ENCODE measurements at places on chromosomes 7 and 10. TPM values are rescaled to one million over a fixed set of nuclear protein-coding genes. Genes with fewer than 3 reads are reported as not detected.

The MICALL2 gene
- total RNA-seq, result 80.0 TPM

The PDE6C gene
- not detected for total RNA-seq

The PPP3CB gene
- total RNA-seq, result 39.4 TPM

The TMEM196 gene
- total RNA-seq, result not detected

The ZNF853 gene
- 12.7 TPM for total RNA-seq

The SLF2 gene
- 41.6 TPM for total RNA-seq

The NRP1 gene
- total RNA-seq, result 117 TPM

DNA sequence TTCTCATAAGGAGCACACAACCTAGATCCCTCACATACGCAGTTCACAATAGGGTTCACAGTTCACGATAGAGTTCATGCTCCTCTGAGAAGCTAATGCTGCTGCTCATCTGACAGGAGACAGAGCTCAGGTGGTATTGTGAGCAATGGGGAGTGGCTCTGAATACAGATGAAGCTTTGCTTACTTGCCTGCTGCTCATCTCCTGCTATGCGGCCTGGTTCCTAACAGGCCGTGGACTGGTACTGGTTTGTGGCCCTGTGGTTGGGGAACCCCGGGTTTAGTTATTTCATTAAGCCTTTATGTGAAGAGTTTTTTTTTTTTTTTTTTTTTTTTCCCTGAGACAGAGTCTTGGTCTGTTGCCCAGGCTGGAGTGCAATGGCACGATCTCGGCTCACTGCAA is 19.4 kb downstream of the SLK start:
- H3K27me3 ChIP-seq, result no peaks in the 10 kb centered on the region
- H3K27ac ChIP-seq, result no peak overlapping the region
- peaks cover 43% of the 10 kb centered on the region for H3K4me1 ChIP-seq
- no peaks in the 10 kb centered on the region for H3K36me3 ChIP-seq
- H3K4me3 ChIP-seq, result no peak overlapping the region

- no peak for DNase-seq
- peaks cover 28% of the 10 kb centered on the region for H3K4me1 ChIP-seq
- no peaks in the 10 kb centered on the region for H3K36me3 ChIP-seq
- no peak overlapping the region for H3K27ac ChIP-seq
- H3K27me3 ChIP-seq, result peaks cover 32% of the 10 kb centered on the region
- H3K4me3 ChIP-seq, result peak overlapping the region; percentile 72
Observed at GRCh38 chr10:100826983-100827818, 81.8 kb downstream of the PAX2 start.

DNA sequence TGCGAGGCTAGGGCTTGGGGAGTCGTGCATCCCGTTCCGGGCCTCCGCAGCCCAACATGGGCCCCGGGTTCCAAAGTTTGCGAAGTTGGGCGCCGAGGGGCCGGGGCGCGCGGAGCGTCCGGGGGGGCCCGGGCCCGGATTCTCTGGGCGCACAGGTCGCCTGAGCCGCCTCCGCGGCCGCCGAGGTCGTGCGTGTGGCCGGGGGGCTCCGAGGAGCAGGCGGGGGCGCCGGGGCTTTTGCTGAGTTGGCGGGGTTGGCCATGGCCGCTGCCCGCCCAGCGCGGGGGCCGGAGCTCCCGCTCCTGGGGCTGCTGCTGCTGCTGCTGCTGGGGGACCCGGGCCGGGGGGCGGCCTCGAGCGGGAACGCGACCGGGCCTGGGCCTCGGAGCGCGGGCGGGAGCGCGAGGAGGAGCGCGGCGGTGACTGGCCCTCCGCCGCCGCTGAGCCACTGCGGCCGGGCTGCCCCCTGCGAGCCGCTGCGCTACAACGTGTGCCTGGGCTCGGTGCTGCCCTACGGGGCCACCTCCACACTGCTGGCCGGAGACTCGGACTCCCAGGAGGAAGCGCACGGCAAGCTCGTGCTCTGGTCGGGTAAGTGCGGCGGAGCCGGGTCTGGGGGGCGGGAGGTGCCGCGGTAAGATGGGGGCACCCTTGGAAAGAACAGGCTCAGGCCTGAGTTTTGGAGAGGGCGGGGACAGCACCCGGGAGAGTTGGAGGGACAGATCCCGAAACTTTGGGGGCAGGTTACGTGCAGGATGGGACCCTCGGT is 643 bp downstream of the SMO start:
- H3K4me3 ChIP-seq, result peak overlapping the region; percentile 96
- no peaks in the 10 kb centered on the region for H3K36me3 ChIP-seq
- H3K27ac ChIP-seq, result no peak overlapping the region
- H3K4me1 ChIP-seq, result peaks cover 5% of the 10 kb centered on the region
- H3K27me3 ChIP-seq, result no peaks in the 10 kb centered on the region
- DNase-seq, result no peak

- no peak for DNase-seq
- no peak overlapping the region for H3K4me3 ChIP-seq
- H3K4me1 ChIP-seq, result no peaks in the 10 kb centered on the region
- H3K27ac ChIP-seq, result no peak overlapping the region
- H3K27me3 ChIP-seq, result no peaks in the 10 kb centered on the region
- H3K36me3 ChIP-seq, result no peaks in the 10 kb centered on the region
Observed at GRCh38 chr10:132888898-132889490, 53.4 kb downstream of the CFAP46 start.

DNA sequence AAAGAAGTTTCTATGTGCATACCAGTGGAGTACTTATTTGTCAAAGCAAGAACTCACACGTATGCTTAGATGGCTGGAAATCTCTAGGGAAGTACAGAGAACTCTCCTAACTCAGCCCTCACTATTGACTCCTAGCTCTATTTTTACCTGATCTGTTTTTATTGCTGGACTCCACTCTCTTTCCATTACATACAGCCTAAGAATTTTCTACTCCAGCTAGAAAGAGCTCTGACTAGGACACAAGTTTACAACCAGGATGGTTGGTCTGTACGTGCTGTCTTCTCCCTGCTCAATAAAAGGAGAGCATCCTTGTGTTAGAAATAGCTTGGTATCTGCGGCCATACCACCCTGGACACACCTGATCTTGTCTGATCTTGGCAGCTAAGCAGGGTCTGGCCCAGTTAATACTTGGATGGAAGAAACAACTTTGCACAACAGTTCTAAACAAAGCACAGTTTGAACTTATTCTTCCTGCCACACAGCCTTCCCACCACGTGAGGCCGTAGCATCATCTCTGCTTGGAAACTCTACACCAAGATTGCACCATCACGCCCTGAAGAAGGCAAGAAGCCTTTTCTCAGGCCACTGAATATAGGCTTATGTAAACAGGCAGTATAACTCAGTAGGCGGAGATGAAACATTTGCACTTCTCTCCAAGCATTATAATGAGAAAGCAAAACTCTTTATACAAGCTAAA is 50.7 kb downstream of the KCNMA1 start:
- peaks cover 94% of the 10 kb centered on the region for H3K4me1 ChIP-seq
- no peak for DNase-seq
- no peaks in the 10 kb centered on the region for H3K36me3 ChIP-seq
- H3K27me3 ChIP-seq, result no peaks in the 10 kb centered on the region
- peak overlapping the region; percentile 8 for H3K4me3 ChIP-seq

DNA sequence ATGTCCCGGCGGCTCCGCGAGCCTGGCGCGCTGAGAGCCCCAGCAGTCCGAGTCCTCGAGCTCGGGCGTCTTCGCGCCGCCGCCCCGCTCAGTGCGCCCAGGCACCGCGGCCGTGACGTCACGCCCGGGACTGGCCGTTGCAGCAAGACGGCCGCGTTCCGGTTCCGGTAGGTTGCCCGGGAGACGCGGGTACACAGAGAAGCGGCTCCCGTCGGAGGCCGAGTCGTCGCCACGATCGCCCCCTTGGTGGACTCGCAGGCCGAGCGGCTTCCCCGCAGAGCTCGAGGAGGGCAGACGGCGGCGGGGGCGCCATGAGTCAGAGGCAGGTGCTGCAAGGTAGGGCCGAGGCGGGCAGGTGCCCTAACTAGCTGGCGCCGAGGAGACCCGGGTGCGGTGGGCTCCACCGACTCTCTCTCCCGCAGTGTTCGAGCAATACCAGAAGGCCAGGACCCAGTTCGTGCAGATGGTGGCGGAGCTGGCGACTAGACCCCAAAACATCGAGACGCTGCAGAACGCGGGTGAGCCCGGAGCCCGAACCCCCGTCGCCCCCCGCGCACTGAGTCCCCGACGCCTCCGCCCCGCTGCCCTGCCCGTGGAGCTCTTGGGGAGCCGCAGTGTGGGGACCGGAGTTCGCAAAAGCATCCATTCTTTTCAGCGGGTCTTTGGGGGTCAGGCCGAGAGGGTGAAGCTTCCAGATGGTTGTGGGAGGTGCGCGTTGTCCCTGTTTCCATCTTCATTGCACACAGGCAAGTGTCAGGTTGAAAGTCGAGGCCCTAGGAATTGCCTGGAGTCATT is at the start of gene SPAG6:
Gene SPAG6 (plus strand): TSS at position 196 of the 795 bp plus-strand sequence. CDS start 116 bp downstream, at position 312.
- H3K36me3 ChIP-seq, result no peaks in the 10 kb centered on the region
- H3K27ac ChIP-seq, result no peak within 1 kb of the TSS
- H3K27me3 ChIP-seq, result peaks cover 48% of the 10 kb centered on the region
- no peak for DNase-seq
- peaks cover 4% of the 10 kb centered on the region for H3K4me1 ChIP-seq
- peak within 1 kb of the TSS; percentile 47 for H3K4me3 ChIP-seq

DNA sequence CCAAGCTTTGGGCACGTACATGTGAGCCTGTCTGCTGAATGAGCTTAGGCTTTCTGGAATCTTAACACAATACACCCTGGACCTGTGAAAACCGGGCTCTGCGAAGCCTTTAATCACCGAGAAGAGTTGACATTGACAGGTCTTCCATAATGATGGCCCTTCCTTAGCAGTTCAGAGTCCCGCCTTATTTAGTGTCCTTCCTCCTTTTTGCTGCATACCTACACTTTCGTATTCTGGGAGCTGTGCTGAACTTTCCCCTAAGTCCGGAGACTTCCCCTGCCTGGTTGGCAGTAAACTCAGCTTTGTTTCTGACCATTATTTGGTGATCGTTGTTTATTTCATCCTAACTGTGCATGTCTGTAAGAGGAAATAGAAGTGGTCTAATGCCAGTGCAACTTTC is 212.0 kb downstream of the CAMK1D start:
- no peaks in the 10 kb centered on the region for H3K36me3 ChIP-seq
- H3K4me1 ChIP-seq, result no peaks in the 10 kb centered on the region
- no peaks in the 10 kb centered on the region for H3K27me3 ChIP-seq
- no peak for DNase-seq
- H3K4me3 ChIP-seq, result no peak overlapping the region

DNA sequence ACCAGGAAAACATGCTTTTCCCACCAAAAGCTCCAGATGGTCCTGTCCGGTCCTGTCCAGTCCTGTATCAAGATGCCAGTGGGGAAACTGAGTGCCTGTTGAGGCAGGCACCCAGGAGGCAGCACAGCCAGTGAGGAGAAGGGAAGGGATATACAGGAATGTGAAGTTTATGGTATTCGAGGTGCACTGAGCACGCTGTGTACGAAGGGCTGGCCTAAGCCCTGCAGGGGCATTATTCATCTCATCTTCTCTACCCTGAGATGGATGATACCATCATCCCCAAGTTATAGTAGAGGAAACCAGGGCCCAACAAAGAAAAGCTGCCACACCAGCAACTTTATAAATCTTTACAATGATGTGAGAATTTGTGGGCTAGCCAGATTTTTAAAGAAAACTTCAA is 23.4 kb upstream of the FXYD4 start:
- no peaks in the 10 kb centered on the region for H3K36me3 ChIP-seq
- H3K4me3 ChIP-seq, result no peak overlapping the region
- no peak overlapping the region for H3K27ac ChIP-seq
- no peaks in the 10 kb centered on the region for H3K4me1 ChIP-seq

GRCh38 chr7:145863-146262 is 46.5 kb upstream of the FAM20C start:
- no peaks in the 10 kb centered on the region for H3K36me3 ChIP-seq
- H3K27me3 ChIP-seq, result no peaks in the 10 kb centered on the region
- no peak overlapping the region for H3K27ac ChIP-seq
- no peak for DNase-seq

DNA sequence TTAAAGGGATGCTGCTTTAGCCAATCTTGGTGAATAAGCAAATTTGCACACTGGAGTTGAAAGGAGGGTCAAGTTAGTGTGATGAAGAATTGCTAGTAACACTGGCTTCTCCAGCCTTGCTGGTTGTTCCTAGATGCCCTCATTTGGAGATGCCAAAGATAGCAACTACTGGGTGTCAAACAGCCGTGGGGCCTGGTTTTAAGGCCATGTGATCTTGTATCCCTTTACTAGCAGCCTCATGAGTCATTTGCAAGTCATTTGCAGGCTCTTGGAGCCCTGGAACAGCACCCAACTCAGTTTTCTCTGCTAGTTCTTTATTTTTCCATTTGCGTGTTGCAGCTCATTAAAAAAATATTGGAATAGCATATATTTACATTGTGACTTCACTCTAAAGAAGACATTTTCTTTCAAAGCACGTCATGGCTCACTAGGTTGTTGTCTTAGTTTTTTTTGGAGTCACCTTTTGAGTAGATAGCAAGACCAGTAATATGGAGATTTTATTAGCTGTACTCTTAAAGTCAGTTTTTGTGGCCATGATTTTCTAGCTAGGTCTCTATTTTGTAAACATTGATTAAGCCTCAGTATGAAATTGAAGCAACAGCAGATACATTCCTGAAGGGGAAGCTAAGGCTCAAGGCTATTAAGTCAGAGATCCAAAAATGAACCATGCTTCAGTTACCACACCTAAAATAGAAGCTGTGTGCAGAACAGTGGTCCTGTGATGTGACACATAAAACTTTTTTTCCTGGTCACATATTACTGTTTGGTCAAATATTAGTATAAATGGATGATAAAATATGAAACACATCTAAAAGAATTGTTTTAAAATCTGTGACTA is 1.3 kb downstream of the LSMEM1 start:
- peak; percentile 57 for DNase-seq
- H3K27ac ChIP-seq, result peak overlapping the region; percentile 80
- H3K36me3 ChIP-seq, result peaks cover 5% of the 10 kb centered on the region
- H3K4me1 ChIP-seq, result peaks cover 54% of the 10 kb centered on the region
- no peaks in the 10 kb centered on the region for H3K27me3 ChIP-seq

GRCh38 chr7:12653110-12653509 is 34.3 kb upstream of the ARL4A start:
- no peak overlapping the region for H3K27ac ChIP-seq
- H3K4me1 ChIP-seq, result no peaks in the 10 kb centered on the region
- H3K4me3 ChIP-seq, result no peak overlapping the region
- no peak for DNase-seq

GRCh38 chr7:51029701-51030191 is 247.1 kb upstream of the GRB10 start:
- no peak for DNase-seq
- H3K27ac ChIP-seq, result no peak overlapping the region
- H3K36me3 ChIP-seq, result no peaks in the 10 kb centered on the region
- H3K4me1 ChIP-seq, result peaks cover 14% of the 10 kb centered on the region

- H3K4me3 ChIP-seq, result peak overlapping the region; percentile 51
- DNase-seq, result no peak
- H3K27ac ChIP-seq, result no peak overlapping the region
- no peaks in the 10 kb centered on the region for H3K27me3 ChIP-seq
- peaks cover 50% of the 10 kb centered on the region for H3K4me1 ChIP-seq
- no peaks in the 10 kb centered on the region for H3K36me3 ChIP-seq
Observed at GRCh38 chr10:88245974-88246511, 337.1 kb downstream of the RNLS start.

DNA sequence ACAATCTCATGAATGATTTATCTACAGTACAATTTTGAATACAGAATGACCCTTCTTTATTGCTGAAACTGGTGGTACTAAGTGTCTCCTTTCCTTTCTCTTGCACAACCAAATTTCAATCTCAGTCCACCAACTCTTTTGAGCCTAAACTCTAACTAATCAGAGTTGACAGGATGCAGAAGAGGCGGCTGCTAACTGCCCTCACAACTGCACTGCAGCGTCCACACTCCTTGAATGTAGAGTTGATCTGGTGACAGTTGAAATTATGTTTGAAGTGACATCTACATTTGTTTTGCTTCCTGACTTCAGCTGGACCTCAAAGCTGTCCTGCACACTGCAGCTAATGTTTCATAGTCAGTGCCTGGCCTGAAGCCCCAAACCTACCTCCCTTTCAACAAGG is 139.6 kb downstream of the ZMYND11 start:
- no peaks in the 10 kb centered on the region for H3K27me3 ChIP-seq
- H3K4me3 ChIP-seq, result no peak overlapping the region
- no peaks in the 10 kb centered on the region for H3K4me1 ChIP-seq
- H3K27ac ChIP-seq, result no peak overlapping the region
- H3K36me3 ChIP-seq, result peaks cover 30% of the 10 kb centered on the region
